Hypothalamus (tissue), 51 donors: ENCODE measurements at places on chromosomes 6 and 20.

DNA sequence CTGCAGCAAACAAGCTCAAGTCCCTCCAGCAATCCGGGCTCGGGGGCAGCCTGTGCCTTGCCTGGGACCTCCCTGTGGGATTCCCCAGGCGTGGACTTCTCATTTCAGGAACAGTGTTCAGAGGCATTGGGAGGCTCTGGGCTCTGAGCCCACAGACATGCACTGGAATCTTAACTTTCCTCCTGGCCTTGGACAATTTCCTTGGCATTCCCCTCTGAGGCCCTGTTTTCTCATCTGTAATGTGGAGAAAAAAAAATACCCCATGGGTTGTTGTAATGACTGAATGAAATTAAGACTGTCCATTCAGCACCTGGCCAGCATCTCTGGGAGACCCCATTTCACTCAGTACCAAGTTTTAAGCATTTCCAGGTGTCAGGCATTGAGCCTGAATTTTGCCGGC is 17.6 kb downstream of the BPIFB4 start:
- no peak for DNase-seq

GRCh38 chr20:64277571-64278316 is 22.2 kb downstream of the PCMTD2 start:
- DNase-seq, result no peak

- no peak for DNase-seq
Observed at GRCh38 chr6:14046476-14047068, 71.0 kb upstream of the CD83 start.

- peak; percentile 19 for DNase-seq
Observed at GRCh38 chr6:15400572-15401004, 154.7 kb downstream of the JARID2 start.

- no peak for DNase-seq
Observed at GRCh38 chr6:93919365-93919764, 500.0 kb upstream of the EPHA7 start.

DNA sequence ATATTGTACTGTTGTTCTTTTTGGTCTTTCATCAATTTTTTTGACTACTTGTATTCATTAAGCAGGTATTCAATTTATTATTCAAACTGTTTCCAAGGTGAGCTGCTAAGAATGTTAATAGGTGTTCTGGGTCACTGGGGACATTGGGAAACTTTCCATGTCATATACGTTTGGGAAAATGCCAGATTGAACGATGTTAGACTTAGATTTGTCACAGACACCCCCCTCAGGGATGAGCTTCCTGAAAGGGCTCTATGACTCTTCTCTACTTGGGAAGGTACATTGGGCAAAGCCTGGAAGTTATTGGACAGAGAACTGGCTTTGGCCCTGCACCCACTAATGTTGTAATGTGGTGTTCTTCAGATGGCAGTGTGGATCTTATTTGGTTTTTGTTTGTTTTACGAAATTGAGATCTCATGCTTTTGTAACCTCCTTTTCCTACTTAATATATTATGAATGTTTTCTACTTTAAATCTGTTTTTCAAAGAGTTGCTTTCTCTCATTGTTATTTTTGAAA is 42.1 kb downstream of the PLCB4 start:
- no peak for DNase-seq

DNA sequence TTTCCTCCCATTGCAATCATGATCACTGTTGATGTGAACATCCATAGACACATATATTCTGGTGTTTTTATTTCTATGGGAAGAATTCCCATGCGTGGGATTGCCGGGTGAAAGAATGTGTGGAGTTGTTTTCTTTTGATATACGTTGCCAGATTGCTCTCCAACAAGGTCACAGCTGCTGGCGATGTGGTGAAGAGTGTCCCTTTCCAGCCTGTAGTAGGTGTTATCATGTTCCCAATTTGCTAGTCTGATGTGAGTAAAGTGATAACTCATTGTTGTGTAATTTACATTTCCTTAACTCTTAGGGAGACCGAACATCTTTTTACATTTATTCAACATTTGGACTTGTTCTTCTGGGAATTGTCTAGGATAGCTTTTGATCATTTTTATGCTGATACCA is 14.5 kb upstream of the ELMO2 start:
- DNase-seq, result no peak

GRCh38 chr20:33474963-33475362 is 14.9 kb upstream of the CBFA2T2 start:
- DNase-seq, result no peak

GRCh38 chr20:64216036-64216435 is 39.5 kb upstream of the PCMTD2 start:
- DNase-seq, result no peak

GRCh38 chr6:57135885-57136284 is 36.2 kb upstream of the BAG2 start:
- no peak for DNase-seq

DNA sequence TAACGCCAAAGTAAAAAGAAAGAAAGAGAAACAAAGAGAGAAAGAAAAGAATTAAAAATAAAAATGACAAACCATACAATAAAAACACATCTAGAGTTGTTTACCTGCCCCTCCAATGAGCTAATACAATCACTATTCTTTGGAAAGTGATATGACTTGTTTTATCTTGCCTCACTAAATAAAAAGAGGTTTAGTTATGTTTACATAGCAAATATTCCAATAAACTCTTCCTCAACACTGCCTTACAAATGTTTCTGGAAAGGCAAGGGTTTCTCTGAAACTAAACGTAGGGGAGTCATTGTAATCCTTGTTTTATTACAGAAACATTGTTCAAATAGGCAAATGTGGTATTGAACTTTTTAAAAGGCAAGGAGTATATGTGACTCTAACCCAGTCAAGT is 396.2 kb downstream of the EPM2A start:
- no peak for DNase-seq

- no peak for DNase-seq
Observed at GRCh38 chr6:89978749-89979145, 84.5 kb downstream of the GJA10 start.

DNA sequence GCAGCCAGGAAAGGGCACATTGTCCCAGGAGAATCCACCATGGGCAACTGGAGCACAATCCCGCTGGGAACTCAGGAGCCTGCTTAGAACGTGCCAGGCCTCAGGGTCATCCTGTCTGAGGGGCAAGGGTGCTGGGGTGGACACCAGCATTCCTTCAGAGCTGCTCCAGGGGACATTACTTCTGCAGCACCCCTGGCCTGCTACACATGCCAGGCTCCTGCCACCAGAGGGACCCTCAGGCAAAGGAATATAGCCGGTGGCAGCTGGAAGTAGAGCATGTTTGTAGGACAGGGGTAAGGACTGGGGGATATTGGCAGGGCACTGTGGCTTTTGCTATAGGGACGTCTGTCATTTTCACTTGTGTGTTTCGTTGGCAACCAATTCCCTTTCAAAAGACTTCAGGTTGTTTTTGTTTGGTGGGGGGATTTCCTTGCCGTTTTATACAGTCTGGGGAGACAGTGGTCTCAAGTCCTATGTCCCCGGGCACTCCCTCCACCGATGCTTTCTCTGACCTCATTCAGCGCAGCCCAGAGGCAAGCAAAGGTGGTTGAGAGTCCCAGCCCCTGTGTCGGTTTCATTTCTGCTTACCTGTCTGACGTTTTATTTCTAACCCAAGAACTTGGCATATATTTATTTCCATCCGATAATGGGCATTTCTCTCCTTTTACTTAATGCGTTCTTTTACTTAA is 130.8 kb downstream of the JPH2 start:
- no peak for DNase-seq

- no peak for DNase-seq
Observed at GRCh38 chr6:78832091-78832808, 35.1 kb upstream of the IRAK1BP1 start.

DNA sequence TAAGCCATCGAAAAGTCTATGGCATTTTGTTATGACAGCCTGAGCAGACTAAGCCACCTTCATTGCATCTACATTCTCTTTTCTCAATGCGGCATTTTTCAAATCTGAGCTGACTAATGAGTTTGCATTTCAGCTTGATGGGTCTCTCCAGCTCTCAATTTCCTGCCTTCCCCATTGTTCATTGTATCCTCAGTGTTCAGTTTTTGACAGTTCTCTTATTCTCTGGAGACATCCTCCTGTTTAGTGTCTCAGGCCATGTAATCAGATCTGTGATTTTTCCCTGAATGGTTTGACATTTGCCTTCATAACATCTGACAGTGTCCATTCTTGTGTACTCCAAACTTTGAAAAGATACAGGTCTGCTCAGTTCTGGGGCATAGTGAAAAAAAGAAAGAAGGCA is 27.9 kb upstream of the MCM3 start:
- DNase-seq, result no peak

GRCh38 chr6:76810286-76810685 is 653.0 kb downstream of the HTR1B start:
- no peak for DNase-seq

GRCh38 chr20:697826-698225 is 22.2 kb upstream of the SCRT2 start:
- DNase-seq, result no peak

GRCh38 chr20:51766994-51767866 is 960 bp downstream of the ATP9A start:
- DNase-seq, result peak; percentile 78

DNA sequence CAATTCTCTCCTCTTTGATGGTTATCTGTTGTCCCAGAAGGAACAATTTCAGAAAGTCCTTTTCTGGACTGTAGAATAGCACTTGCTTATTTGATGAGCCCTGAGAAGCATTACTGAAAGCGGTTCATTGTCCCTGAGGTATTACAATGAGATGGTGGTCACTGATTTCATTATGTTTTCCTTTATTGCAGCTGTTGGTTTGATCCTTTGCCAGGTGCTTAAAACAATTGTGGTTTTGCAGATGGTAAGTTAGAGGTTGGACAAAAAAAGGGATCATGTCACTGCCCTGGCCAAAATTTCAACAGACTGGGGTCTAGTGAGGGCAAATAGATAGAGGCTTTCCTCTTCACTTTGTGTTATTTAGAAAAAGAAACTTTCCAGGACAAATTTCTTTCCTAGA is 61.9 kb downstream of the ESR1 start:
- DNase-seq, result no peak

- peak; percentile 48 for DNase-seq
Observed at GRCh38 chr20:21515300-21516179, 1.7 kb upstream of the NKX2-2 start.

GRCh38 chr20:2817891-2818595 is 1.9 kb downstream of the TMEM239 start:
- DNase-seq, result no peak

DNA sequence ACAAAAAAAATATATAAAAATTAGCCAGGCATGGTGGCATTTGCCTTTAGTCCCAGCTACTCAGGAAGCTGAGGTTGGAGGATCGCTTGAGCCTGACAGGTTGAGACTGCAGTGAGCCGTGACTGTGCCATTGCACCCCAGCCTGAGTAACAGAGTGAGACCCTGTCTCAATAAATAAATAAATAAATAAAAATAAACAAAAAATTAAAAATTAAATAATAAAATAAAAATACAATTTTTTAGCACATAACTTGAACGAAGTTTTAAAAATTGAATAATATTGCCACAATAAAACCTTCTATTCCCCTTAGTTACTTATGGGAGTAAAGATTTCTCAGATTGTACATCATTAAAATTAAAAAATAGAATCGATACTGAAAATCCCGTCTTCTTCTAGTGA is 29.2 kb upstream of the CGA start:
- no peak for DNase-seq

DNA sequence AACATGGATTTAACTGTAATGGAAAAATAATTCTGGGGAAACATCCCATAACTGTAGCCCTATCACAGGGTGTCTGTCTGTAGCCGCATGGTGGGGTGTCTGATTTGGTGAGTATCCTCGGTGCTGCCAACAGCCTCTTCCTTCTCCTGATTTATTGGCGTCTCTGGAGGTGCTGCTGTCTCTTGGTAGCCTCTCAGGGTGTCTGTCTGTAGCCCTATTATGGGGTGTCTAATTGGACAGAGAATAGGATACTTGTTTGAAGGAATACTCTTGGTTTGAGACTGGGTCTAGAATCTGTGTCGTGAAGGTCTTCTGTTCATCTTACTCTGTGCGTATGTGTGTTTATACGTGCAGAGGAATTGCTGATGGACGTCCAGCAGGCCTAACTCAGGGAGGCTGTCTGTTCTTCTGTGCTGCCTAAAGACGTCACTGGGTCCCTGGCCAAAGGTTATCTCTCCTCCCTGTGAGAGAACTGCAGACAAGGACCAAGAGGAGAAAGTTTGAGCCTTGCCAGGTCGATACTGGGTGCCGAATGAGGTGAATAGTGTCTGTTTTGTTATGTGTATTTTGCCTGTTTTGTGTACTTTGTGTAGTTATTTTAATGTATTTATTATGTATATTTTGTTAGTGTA is 18.9 kb upstream of the AGPAT4 start:
- DNase-seq, result no peak

- DNase-seq, result no peak
Observed at GRCh38 chr6:93305088-93305487, 114.3 kb downstream of the EPHA7 start.

DNA sequence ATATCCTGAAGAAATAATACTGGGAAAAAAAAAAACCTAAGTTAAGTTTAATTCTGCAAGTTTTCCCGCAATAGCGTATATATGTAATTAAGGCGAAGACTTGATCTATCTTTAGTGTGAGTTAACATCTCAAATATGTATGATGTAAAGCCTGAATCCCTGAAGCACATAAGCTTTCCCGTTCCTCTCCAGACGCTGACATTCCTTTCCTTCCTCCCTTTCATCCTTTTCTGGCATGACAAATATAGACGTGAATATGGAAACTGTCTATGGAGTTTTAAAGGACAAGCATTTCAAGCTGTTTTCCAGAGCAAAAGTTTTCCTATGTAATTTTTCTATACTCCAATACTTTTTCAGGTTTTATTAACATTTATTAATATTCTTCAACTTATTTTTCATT is 637.0 kb downstream of the COL12A1 start:
- no peak for DNase-seq

GRCh38 chr6:144471986-144472385 is 186.9 kb downstream of the UTRN start:
- no peak for DNase-seq

- DNase-seq, result peak; percentile 20
Observed at GRCh38 chr6:56477241-56477640, 165.4 kb downstream of the DST start.
